Activated CD4-positive, alpha-beta T cell treated with anti-CD3 and anti-CD28 coated beads for 4 hours (primary cell): ENCODE measurements at places on chromosomes 6 and 20.

- DNase-seq, result no peak
These were observed 98.0 kb upstream of the FAM184A start for GRCh38 chr6:119176445-119176844.

DNA sequence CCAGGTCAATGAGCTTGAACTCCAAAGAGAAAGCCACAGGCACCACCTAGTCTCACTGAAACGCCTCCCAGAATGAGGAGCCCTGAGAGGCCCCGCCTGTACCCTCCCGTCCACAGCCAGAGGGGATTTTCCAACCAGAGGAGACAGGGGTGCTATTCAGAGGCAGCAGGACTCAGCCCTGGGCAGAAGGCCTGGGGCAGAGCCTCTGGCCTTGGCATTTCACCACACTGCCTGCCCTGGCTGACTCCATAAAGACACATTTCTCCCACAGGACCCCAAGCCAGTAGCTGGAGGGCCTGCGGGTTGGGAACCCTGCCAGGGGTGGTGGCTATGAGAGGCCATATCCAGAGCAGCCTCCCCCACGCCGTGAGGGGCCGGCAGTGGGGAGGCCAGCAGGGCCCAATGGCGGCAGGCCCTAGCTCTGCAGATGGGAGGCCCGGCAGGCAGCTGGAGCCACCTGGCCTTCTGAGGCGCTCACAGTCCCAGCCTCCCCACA lies 159.3 kb downstream of the PREX1 start:
- DNase-seq, result no peak

- no peak for DNase-seq
These were observed 9.5 kb upstream of the PAQR8 start for GRCh38 chr6:52352239-52353018.

DNA sequence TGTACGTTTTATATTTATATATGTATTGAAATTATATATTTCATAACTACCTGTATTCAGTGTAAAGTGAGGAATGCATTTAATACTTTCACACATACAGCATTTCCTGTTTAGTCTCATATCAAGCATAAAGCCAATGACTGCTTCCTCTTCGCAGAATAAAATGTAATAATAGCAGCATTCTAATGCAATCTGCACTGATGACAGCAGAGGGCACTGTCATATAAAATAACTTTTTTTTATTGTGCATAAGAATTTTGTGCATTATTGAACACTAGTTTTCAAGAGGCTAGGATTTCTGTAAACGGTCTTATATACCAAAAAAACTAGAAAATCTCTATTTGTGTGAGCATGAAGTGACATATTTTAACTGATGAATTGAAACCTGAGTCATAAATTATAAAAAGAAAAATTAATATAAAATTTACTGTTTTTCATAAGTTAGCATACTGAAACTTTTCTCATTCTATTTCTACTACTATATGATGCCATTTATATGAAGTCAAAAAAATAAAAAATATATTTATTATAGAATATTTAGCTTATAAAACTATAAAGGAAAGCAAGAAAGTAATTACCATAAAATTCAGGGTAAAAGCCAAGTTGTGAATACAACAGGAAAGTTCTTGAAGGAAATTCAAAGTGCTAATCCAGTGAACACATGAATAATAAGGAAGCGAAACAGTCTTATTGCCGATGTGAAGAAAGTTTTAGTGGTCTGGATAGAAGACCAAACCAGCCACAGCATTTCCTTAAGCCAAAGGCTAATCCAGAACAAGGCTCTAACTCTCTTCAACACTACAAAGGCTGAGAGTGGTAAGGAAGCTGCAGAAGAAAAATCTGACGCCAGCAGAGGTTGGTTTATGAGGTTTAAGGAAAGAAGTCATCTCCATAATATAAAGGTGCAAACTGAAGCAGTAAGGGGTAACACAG lies 36.3 kb downstream of the RNF146 start:
- DNase-seq, result peak; percentile 63

- no peak for DNase-seq
These were observed 515.3 kb downstream of the CDKAL1 start for GRCh38 chr6:21049572-21049971.

DNA sequence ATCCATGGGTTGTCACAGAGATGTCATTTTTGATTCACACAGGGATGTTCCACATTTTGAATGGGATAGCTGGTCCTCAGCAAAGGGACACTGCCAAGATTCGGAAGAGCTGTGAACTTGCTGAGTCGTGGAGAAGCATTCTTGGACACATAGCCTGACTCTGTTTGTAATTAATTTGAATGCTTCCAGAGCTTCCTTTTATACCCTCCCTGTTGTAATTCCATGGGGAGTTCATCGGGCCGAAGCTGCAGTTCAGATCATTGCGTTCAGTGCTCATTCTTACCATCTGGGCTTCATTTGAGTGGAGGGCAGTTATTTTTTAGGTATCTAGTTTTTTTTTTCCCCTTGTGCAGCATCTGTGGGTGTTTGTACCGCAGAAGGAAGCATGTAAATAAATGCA lies 126.5 kb downstream of the SLC24A3 start:
- no peak for DNase-seq

GRCh38 chr6:129186988-129187387 lies 304.1 kb downstream of the LAMA2 start:
- DNase-seq, result no peak

GRCh38 chr6:125175466-125176048 lies 22.0 kb downstream of the TPD52L1 start:
- DNase-seq, result no peak

- no peak for DNase-seq
These were observed 801.2 kb upstream of the FLRT3 start for GRCh38 chr20:15138548-15139126.

DNA sequence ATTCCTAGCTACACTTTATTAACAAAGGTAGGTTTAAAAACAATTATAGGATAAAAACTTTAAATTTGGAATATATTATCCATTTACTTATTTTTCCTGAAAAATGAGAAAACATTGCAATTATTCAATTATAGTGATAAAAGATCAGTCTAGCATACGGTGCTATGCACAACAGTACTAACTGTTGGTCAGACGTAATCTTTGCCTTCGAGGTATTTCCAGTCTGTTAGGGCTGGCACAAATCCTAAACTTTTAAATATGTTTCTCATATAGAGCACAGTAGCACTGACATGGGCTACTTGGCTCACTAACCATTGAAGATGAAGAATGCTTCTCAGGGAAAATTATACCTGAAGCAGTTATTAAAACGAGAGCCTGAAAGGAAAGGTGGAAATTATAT lies 214.8 kb downstream of the PRKN start:
- no peak for DNase-seq

DNA sequence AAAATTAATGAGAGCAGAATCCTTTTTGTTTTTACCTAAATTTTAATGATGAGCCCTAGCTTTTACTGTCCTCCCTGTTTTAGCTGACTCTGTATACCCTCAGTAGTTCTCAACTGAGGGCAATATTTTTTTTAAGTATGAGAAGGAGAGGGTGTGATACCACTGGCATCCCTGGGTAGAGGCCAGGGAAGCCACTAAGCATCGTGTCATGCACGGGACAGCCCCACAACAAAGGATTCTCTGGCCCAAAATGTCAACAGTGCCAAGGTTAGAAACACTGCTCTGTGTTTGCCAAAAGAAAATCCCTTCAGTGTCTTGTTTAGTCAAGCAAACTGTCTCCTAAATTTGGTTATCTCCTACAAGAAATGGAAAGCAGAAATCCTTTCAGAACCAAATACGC lies 210.4 kb downstream of the KCNQ5 start:
- no peak for DNase-seq

GRCh38 chr20:47888351-47888750 lies 103.1 kb upstream of the SULF2 start:
- no peak for DNase-seq

DNA sequence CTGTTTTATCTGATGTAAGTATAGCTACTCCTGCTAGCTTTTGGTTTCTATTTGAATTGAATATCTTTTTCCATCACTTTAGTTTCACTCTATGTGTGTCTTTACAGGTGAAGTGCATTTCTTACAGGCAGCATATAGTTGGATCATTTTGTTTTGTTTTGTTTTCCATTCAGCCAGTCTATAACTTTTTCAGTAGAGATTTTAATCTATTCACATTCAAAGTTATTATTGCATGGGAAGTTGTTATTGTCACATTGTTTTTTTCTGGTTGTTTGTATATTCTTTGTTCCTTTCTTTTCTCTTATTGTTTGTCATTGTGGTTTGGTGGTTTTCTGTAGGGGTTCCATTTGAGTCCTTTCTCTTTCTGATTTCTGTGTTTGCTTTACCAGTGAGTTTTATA lies 151.2 kb downstream of the PDE10A start:
- no peak for DNase-seq

DNA sequence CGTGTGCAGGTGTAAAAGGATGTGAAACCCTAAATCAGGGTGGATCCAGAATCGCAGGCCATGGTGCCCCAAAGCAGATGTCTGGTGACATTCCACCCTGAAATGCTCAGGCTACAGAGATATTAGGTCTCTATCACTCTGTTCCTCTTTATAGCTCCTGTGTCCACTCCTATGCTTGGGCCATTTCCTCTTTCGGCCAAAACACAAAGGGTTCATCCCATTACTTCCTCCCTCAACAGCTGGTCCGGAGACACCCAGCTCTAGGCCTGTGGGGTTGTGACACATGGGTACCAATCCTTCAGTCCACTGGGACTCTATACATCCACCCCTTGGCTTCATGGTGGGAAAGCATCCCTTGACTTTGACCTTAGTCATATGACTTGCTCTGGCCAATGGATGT lies 1.7 kb upstream of the SIGLEC1 start:
- no peak for DNase-seq

DNA sequence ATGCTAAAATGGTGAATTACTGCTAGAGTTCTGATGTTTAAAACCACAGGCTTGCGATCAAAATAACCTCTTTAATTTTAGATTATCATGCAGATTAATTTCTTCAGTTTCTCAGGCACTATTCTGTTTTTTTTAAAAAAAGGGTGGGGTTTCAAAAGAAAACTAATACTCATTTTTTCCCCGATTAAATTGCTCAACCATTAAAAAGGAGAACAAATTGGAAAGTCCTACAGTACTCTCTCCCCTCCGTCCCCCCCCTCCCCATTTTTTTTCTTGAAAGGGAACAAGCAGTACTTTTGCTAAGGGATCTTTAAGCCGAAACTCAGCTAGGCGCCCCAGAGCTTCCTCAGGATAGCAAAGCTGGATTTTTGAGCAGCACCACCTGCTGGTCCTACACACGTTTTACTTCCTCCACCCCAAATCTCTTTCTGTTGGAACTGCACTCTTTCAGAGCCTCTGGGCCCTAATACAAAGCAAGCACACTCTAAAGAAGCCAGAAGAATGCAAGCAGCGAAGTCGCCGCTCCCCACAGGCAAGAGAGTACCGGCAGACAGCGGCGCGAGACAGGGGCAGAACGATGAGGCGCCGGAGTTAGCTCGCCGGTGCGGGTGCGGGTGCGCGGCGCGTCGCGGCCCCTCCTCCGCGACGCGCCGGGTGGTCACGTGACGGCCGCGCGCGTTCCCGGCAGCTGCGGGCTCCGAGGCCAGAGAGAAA lies at the start of gene RNF146:
TSS of gene RNF146 (plus strand) at position 687 of the 714 bp plus-strand sequence. CDS start 13,475 bp downstream, outside the sequence.
- peak; percentile 67 for DNase-seq

- no peak for DNase-seq
These were observed 241.6 kb downstream of the CDH26 start for GRCh38 chr20:60199866-60200265.

- peak; percentile 21 for DNase-seq
These were observed 27.0 kb downstream of the ZNF292 start for GRCh38 chr6:87182321-87182720.

DNA sequence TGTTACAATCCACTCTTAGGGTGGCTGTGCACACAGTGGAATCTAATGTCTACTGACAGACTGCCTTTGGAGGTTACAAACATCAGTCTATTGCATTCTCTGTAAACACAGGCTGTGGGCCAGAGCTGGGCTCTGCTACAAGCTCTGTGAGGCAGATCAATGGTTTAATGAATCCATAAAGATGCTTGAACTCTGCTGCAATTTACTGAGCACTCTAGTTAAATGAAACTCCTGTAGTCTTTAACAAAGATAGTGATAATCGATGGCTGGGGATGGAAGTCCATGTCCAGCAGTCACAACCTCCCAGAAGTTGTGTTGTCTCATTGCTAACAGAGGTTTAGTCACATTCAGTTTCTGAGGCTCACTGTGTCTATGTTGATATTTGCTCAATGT lies 50.5 kb downstream of the SOBP start:
- no peak for DNase-seq

- DNase-seq, result no peak
These were observed 3.1 kb downstream of the ZCCHC3 start for GRCh38 chr20:300345-300990.

- no peak for DNase-seq
These were observed 628.8 kb upstream of the MAN1A1 start for GRCh38 chr6:119978274-119978889.

DNA sequence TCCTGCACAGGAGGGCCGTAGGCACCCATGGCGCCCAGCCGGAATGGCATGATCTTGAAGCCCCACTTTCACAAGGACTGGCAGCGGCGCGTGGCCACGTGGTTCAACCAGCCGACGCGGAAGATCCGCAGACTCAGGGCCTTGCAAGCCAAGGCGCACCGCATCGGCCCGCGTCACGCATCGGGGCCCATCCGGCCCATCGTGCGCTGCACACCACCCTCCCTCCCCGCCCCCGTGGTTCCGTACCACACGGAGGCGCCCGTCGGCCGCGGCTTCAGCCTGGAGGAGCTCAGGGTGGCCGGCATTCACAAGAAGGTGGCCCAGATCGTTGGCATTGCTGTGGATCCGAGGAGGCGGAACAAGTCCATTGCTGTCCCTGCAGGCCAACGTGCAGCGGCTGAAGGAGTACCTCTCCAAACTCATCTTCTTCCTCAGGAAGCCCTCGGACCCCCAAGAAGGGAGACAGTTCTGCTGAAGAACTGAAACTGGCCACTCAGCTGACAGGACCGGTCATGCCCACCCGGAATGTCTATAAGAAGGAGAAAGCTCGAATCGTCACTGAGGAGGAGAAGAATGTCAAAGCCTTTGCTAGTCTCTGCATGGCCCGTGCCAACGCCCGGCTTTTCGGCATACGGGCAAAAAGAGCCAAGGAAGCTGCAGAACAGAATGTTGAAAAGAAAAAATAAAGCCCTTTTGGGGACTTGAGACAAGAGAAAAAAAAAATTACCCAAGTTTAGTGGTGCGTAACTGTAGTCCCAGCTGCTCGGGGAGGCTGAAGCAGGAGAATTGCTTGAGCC lies 9.9 kb upstream of the NCOA5 start:
- no peak for DNase-seq

GRCh38 chr20:59149678-59150504 lies 13.7 kb upstream of the ZNF831 start:
- peak; percentile 51 for DNase-seq

DNA sequence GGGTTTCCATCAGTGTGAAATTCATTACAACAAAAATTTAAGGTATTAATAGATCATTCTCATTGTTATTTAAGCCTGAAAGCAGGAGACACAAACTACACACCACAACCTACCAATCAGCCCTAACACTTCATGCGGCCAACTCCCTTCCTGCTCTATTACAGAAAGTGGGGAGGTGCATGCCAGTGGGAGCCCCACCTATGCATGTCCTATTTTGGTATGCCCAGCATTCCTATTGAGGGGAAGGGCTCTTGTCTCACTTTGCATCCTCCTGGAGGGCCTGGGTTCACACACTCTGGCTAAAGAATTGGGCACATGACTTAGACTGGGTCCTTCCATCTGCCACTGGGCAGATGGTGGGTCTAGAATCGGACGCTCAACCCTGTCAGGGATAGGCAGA lies 450.0 kb downstream of the PTPRT start:
- DNase-seq, result no peak
